Aorta (tissue), 5 donors: ENCODE measurements at places on chromosomes 16 and 17. TPM values are rescaled to one million over a fixed set of nuclear protein-coding genes. Genes with fewer than 3 reads are reported as not detected.

CYLD gene
- 65.1 TPM for total RNA-seq

BCL6B gene
- total RNA-seq, result 31.4 TPM

ATP5PD gene
- total RNA-seq, result 149 TPM

CCR7 gene
- 0.62 TPM for total RNA-seq

CRYBA1 gene
- total RNA-seq, result not detected

TNFRSF13B gene
- not detected for total RNA-seq

PER1 gene
- 297 TPM for total RNA-seq

TEKT5 gene
- 0.39 TPM for total RNA-seq

STXBP4 gene
- 20.4 TPM for total RNA-seq

LGALS9B gene
- 0.21 TPM for total RNA-seq

RHBDL1 gene
- 1.3 TPM for total RNA-seq

WSCD1 gene
- 10.7 TPM for total RNA-seq

TADA2A gene
- total RNA-seq, result 23.4 TPM

KRT31 gene
- total RNA-seq, result not detected

MYH2 gene
- total RNA-seq, result not detected

CDRT4 gene
- total RNA-seq, result 19.5 TPM

HASPIN gene
- 0.27 TPM for total RNA-seq

KDM6B gene
- total RNA-seq, result 28.2 TPM

STH gene
- not detected for total RNA-seq

NHERF2 gene
- total RNA-seq, result 81.8 TPM

CLDN7 gene
- 9.9 TPM for total RNA-seq

CTRL gene
- 0.90 TPM for total RNA-seq

CDH5 gene
- 97.5 TPM for total RNA-seq

MYL4 gene
- total RNA-seq, result 0.96 TPM

CHST6 gene
- 6.0 TPM for total RNA-seq

HES7 gene
- total RNA-seq, result 0.19 TPM

MPRIP gene
- total RNA-seq, result 519 TPM

EVPLL gene
- total RNA-seq, result not detected

C17orf78 gene
- total RNA-seq, result not detected

RHOT1 gene
- total RNA-seq, result 36.0 TPM

EVPL gene
- total RNA-seq, result 0.21 TPM

ACSM2B gene
- not detected for total RNA-seq

ZG16 gene
- total RNA-seq, result not detected

CCL15 gene
- not detected for total RNA-seq

CHST5 gene
- not detected for total RNA-seq

C17orf67 gene
- total RNA-seq, result 5.0 TPM

SPATA22 gene
- total RNA-seq, result 1.4 TPM

SLC16A11 gene
- 1.3 TPM for total RNA-seq

PPL gene
- 22.9 TPM for total RNA-seq

KRT40 gene
- total RNA-seq, result not detected

IRF8 gene
- total RNA-seq, result 25.2 TPM

DOC2B gene
- total RNA-seq, result 16.3 TPM

TMIGD1 gene
- not detected for total RNA-seq

MYOCD gene
- total RNA-seq, result 251 TPM

SPAG5 gene
- 2.2 TPM for total RNA-seq

CCL1 gene
- not detected for total RNA-seq

FBXO39 gene
- 0.26 TPM for total RNA-seq

ST6GALNAC1 gene
- 1.1 TPM for total RNA-seq

SLX4 gene
- 5.0 TPM for total RNA-seq

UNKL gene
- 21.2 TPM for total RNA-seq

GRIN2A gene
- total RNA-seq, result 2.0 TPM

GGT6 gene
- not detected for total RNA-seq
